ENCODE measurements at places on chromosomes 11 and 22.

DNA sequence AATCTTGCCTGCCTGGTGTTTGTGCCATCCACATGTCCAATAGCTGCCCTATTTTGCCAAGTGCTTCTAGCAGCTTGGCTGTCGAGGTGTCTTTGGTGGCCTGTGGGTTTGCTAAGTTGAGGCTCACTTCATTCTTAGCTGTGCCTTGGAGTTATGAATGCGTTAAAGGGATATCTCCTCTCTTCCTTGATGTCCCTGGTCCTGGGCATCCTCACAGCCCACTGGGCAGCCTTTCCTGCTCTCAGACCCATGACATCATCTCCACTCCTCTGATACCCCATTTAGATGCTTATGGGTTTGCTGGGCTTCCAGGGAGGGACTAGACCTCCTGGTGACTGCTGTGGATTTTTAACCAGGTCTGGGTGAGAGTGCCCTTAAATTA lies 1.3 kb downstream of the LDLRAD3 start:
- no peak for DNase-seq

- DNase-seq = no peak
Measured at GRCh38 chr22:20558534-20558933, 51.1 kb downstream of the MED15 start.

DNA sequence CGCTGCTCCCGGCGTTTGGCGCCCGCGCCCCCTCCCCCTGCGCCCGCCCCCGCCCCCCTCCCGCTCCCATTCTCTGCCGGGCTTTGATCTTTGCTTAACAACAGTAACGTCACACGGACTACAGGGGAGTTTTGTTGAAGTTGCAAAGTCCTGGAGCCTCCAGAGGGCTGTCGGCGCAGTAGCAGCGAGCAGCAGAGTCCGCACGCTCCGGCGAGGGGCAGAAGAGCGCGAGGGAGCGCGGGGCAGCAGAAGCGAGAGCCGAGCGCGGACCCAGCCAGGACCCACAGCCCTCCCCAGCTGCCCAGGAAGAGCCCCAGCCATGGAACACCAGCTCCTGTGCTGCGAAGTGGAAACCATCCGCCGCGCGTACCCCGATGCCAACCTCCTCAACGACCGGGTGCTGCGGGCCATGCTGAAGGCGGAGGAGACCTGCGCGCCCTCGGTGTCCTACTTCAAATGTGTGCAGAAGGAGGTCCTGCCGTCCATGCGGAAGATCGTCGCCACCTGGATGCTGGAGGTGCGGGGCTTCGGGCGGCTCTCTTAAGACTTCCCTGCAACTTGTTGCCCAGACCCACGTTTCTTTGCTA lies at the start of gene CCND1:
TSS of gene CCND1 (plus strand) at position 162 of the 587 bp plus-strand sequence. CDS start at position 320, 158 bp downstream.
- no peak for DNase-seq

GRCh38 chr11:15194671-15195415 lies 80.1 kb downstream of the INSC start:
- DNase-seq = no peak

DNA sequence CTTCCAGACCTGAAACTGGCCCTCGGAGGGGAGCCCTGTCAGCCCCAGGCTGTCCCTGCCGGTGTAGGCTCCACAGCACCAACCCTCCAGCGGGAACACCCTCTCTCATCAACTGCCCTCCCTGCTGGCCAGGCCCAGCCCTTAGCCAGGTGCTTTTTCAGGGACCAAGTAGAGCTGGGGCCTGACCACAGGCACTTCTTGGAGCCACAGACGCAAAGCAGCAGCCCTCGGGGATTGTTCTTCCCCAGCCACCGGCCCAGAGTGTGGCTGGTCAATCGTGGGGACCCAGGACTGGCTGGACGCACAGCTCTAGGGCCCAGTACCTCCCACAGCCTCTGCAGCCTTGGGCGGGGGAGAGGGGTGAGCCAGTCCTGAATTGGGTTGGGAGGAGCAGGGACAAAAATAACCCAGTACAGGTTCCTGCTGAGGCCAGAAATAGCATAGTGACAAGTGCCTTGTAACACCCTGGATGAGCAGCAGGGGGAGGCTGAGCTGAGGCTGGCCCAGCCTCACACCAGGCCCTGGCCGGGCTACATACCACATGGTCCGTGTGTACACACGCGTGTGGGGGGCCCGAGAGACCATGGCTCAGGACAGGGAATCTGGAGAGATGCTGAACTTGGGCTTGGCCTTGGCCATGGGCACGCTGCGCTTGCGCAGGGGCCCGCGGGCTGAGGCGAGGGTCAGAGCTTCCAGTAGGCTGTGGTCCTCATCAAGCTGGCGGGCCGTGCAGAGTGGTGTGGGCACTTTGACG lies 2.0 kb downstream of the KCNJ11 start:
- no peak for DNase-seq

DNA sequence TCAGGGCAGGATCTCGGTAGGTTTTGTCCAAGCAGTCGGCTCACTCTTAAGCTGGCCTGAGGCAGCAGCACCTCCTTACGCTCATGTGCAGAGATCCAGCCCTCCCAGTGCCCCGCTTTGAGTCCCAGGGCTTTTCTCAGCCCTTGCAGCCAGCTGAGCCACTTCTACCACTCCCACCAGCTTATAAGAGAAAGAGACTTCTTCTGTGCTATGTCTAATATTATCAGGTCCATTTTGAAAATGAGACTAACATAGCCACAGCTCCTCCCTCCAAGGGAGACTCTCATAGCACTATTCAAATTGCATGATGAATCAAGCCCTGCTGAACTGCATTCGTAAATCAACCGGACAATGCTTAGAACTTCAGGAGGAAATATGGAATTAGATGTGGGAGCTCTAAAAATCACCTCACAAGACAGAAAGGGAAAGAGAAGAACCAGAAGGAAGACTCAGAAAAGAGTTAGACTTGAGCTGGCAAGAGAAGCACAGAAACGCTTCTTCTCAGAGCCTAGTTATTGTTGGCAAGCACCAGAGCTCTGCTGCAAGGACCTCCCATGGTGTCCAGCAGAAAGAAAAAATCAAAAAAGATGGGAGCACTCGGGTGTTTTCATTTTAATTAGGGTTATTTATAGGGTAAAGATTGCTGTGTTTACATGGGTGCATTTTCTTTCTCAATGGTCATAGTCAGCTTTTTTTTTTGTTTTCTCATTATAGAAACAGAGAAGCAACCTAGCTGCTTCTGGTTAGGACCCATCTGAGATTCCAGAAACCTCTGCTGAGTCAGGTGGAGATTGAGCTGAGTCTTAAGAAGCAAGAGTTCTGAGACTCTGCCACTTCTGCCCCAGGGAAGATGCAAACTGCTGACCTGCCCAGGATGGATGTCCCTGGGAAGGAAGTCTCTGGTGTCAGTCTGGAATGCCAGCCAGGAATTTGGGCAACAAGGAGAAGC lies 181.4 kb downstream of the ETS1 start:
- no peak for DNase-seq

GRCh38 chr11:31768749-31769640 lies 42.1 kb downstream of the PAX6 start:
- no peak for DNase-seq

GRCh38 chr11:128261011-128261421 lies 326.3 kb downstream of the ETS1 start:
- DNase-seq = no peak

DNA sequence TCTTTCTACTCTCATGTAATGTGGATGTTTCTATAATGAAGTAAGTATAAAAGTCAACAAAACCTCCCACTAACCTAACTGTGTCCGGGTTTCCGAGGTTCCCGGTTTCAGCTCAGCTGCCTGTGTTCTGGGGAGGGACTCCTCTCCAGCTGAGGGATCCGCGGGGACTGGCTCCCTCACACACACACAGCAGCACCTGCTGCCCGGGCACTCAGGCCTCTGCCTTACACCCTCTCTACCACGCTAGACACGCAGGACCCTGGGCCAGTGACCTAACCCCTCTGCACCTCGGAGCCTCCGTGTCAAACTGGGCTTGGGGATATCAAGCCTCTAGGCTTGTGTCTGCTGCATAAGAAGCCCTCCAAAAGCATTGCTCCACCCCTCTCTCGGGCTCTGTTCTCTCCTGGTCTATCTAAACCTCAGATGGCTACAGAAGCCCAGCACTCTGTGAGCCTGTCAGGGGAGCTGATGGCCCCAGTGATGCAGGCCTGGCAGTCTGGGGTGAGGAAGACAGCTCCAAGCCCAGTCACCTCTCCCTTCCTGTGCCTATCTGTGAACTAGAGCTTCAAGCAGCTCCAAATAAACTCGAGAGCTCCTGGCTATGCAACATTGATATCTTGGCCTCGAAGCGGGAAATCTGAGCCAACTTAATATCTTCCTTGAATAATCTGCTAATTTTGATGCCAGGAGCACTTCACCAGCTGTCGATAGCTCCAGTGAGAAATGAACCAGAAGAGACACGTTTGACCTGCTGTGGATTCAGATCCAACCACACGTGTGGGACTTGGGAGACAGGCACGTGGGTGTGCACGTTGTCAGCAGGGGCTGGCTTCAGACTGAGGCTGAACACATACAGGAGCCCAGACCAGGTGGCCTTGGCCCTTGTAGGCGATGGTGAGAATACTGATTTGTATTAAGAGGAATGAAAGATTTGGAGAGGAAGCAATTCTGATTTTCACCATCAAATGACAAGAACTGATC lies 232.7 kb upstream of the B3GAT1 start:
- no peak for DNase-seq

- DNase-seq = no peak
Measured at GRCh38 chr11:86490582-86490981, 115.9 kb downstream of the CCDC81 start.

- no peak for DNase-seq
Measured at GRCh38 chr11:69501891-69502860, 20.7 kb downstream of the LINC01488 start.

DNA sequence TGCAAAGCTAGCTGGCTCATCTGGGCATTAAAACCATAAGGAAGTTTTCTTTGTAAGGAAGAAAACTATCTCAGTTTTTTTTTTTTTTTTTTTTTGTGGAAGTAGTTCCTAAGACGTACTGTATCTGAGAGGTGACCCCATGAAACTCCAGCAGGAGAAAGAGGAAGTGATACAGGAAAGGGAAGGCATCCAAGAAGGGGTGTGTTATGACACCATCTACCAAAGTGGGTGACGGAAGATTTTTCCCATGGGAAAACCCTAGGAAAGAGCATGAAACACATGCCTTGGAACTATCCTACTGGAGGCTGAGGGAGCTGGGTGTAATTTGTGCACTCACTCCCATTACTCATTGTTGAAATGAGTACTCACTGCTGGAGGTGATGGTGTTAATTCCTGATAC lies 63.8 kb upstream of the ARHGAP20 start:
- DNase-seq = no peak

DNA sequence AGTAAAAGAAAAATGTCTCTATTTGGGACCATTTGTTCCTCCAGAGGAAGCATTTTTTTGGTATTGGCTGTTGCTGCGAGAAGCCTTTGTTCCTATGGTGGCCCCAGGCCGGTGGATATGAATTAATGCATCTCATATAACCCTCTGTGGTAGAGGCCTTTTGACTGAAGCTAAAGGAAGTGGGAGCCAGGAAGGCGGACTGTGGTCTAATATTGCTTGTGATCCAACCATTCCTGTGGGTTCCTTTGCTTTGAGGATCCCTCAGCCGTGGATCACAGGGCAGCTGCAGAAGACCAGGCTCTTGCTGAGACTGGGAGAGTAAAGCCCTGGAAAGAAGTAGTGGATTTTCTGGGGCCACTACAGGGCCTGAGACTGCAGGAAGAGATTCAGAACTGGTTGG lies 68.3 kb upstream of the NAV2 start:
- no peak for DNase-seq

Measured in activated CD4-positive, CD25-positive, alpha-beta regulatory T cell (primary cell).